ENCODE measurements at places on chromosomes 1 and 21.
A peak's percentile ranks its signal among the peaks of the same experiment; 100 is the strongest.

GRCh38 chr1:2232916-2233438 lies 4.9 kb downstream of the SKI start:
- no peak for DNase-seq

- DNase-seq = no peak
These were observed 103.1 kb upstream of the USP24 start for GRCh38 chr1:55318116-55318817.

DNA sequence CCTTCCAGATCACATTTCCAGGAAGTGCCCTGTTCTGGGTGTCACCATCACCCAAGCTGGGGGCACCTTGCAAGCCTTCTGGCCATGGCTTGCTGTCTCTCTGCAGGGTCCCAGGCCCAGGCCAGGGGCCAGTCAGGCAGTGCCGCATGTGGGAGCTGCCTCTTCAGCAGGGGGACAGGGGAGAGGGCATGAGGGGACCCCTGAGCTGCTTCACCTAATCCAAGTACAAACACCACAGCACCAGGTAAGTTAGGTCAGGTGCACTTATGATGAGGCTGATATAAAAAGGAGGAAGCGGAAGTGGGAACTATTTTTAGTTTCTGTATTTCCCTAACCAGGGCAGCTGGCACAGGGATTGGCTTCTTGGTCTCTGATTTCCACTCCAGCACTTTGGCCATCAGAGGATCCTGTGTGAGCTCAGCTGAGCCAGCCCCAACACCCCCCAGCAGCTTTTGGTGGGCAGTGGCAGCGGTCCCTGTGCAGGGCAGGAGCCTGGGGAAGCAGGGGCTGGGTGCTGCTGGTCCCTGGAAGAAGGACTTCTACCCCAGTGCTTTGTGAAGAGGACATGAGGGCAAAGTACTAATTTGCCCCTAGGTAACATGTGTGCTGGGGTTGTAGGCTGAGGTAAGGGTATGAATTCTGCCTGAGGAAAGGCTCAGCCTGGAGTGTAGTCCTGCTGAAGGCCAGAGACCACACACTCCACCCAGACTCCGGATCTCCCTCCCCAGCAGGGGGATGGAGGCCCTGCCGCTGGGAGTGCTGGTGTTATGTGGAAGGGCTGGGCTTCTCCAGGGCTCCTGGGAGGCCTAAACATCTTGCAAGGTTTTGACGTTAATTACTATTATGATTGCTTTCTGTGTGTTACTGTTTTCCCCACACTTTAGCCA lies 3.3 kb upstream of the PCBP3 start:
- DNase-seq = no peak

DNA sequence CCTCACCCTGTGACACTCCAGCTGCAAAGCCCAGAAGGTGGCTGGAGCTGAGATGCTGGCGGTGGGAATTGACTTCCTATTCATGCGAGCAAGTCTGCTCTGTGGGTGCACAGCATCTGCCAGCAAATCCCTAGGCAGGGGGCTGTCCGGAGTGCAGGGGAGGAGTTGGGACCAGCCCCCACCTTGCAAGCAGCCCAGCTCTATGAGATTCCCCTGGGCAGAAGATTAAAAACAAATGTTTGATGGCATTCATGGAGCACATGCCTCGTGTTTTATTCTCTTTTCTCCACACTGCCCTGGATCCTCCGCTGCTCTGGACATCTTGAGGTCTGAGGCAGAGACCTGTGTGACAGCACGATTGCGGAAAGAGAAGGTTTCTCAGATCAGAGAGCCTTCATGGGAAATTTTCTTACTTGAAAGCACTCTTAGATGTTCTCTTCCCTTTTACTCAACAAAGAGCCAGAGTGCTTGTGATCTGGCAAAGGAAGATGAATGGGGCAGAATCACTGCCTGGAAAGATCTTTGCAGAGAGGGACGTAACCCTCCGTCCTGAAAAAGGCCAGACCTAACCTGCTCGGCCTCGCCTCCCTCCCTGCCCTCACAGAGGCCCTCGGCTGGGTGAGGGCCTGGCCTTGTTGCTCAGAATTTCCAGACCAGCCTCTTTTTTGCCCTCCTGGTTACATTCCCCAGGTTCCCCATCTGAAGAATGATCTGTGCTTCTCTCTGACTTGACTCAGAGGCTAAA lies 597.1 kb downstream of the KIF26B start:
- DNase-seq = no peak

- no peak for DNase-seq
These were observed 960 bp downstream of the PCSK9 start for GRCh38 chr1:55040083-55040932.

- DNase-seq = no peak
These were observed 16.0 kb downstream of the PSRC1 start for GRCh38 chr1:109266965-109267364.

GRCh38 chr1:70411360-70411844 lies 334 bp downstream of the CTH start:
- DNase-seq = no peak

- no peak for DNase-seq
These were observed 67.8 kb upstream of the VTCN1 start for GRCh38 chr1:117278531-117278930.

DNA sequence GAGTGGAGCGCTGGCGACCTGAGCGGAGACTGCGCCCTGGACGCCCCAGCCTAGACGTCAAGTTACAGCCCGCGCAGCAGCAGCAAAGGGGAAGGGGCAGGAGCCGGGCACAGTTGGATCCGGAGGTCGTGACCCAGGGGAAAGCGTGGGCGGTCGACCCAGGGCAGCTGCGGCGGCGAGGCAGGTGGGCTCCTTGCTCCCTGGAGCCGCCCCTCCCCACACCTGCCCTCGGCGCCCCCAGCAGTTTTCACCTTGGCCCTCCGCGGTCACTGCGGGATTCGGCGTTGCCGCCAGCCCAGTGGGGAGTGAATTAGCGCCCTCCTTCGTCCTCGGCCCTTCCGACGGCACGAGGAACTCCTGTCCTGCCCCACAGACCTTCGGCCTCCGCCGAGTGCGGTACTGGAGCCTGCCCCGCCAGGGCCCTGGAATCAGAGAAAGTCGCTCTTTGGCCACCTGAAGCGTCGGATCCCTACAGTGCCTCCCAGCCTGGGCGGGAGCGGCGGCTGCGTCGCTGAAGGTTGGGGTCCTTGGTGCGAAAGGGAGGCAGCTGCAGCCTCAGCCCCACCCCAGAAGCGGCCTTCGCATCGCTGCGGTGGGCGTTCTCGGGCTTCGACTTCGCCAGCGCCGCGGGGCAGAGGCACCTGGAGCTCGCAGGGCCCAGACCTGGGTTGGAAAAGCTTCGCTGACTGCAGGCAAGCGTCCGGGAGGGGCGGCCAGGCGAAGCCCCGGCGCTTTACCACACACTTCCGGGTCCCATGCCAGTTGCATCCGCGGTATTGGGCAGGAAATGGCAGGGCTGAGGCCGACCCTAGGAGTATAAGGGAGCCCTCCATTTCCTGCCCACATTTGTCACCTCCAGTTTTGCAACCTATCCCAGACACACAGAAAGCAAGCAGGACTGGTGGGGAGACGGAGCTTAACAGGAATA lies 4.2 kb downstream of the TFAP2E start:
- DNase-seq = peak; percentile 83

GRCh38 chr1:43454270-43455011 lies 710 bp upstream of the HYI start:
- peak; percentile 75 for DNase-seq

DNA sequence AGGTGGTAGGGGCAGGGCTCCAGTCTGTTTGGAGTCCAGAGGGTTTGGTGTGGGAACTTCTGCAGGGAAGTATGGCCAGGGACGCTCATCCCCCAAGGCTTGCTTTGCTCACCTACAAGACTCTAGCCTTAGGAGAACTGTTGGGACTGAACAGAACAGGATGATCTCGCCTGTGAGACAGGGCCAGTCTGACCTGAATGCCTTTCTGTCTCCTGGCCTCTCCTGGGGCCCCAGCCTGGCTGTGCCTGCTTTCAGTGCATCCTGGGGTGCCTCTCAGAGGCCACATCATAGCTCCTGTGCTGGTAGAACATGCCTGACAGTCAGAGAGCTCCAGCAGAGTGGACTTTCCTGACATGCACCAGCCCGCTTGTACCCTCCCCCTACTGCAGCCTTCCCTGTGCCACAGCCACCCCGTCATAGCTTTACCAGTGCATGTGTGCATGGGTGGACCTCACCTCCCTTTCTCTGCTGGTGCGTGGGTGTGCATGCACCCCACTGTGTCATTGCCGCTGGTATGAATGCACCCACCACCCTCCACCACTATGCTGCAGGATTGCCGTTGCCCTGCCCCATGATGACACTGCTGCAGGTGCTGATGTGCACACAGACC lies 165.8 kb downstream of the GIPC2 start:
- DNase-seq = no peak

- no peak for DNase-seq
These were observed 177.2 kb upstream of the C8B start for GRCh38 chr1:57142999-57143398.

- no peak for DNase-seq
These were observed 15.7 kb upstream of the ATP13A2 start for GRCh38 chr1:17027403-17027802.

- no peak for DNase-seq
These were observed 30.5 kb upstream of the PUM1 start for GRCh38 chr1:31095985-31096384.

DNA sequence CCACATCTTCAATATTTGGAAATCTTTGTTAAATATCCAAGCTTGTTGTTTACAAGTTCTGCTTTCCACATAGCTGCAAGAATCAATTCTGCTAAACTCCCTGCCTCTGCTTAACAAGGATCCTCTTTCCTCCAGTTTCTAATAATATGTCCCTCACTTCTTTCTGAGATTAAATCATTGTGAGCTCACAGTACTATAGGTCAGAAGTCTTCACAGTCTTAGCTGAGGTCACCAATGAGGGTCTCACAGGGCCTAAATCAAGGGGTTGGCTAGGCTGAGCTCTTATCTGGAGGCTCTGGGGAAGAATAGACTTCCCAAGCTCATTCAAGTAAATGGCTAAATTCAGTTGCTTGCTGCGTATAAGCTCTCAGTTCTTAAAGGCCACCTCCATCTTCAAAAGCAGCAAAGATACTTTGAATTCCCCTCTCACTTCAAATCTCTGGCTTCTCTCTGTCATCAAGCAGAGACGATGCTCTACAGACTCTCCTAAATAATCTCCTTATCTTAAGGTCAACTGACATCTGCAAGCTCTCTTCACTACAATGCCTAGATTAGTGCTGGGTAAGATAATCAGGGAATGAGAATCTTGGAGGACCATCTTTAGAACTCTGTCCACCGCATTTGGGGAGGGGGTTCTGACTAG lies 175.3 kb downstream of the PLPPR4 start:
- DNase-seq = no peak

DNA sequence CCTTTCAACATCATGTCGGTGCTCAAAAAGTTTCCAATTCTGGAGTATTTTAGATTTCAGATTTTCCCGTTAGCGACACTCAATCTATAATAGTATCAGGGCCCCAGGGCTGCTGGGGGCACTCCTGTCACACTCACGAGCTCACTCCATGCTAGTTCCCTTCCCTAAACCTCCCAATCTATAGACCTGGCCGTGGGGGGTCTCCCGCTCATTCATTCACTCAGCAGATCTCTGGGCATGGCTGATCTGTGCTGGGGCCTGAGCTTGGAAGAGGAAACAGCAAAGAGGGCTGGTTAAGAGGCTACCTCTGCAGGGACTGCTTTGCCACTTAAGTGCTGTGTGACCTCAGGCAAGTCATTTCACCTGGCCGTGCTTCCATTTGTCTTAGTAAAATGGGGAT lies 46.8 kb upstream of the LAPTM5 start:
- DNase-seq = no peak

DNA sequence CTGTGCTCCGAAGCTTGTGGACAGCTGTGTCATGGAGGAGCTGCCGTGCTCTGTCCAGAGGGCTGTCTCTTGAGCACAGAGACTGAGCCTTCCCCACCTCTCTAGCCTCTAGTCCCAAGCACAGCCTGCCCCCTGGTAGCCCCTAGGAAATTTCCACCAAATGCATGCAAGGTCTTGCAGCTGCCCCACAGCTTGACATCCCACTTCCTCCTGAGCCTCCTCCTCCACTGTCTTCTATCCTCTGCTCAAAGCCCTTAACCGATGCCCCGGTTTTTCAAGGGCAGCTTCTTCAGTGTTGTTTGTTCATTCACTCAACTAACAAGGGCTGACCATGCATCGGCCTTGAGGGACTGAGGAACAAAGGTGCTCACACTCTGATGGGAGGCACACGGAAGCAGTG lies 20.6 kb upstream of the PROK1 start:
- DNase-seq = no peak

- no peak for DNase-seq
These were observed 3.2 kb upstream of the CHAF1B start for GRCh38 chr21:36381841-36382589.

- no peak for DNase-seq
These were observed 35.3 kb upstream of the DNASE2B start for GRCh38 chr1:84363019-84363418.

- DNase-seq = no peak
These were observed 189.9 kb downstream of the FOXD2 start for GRCh38 chr1:47627471-47628370.

DNA sequence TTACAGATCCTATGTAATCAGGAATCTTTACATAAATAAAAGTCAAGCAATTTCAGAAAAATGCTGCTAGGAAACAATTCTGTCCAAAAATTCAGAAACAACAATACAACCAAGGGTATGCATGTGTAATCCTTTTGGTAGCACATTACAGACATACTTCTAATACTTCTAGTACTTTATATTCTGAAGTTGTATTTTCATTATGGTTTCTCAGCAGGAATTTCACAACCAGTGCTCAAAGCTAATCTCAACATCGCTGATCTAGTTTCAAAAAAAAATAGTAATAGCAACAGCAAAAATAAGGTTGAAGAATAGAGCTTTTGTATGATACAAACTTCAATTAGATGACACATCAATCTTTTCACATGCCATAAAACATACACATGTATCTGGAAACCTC lies 545.2 kb downstream of the LTN1 start:
- no peak for DNase-seq

DNA sequence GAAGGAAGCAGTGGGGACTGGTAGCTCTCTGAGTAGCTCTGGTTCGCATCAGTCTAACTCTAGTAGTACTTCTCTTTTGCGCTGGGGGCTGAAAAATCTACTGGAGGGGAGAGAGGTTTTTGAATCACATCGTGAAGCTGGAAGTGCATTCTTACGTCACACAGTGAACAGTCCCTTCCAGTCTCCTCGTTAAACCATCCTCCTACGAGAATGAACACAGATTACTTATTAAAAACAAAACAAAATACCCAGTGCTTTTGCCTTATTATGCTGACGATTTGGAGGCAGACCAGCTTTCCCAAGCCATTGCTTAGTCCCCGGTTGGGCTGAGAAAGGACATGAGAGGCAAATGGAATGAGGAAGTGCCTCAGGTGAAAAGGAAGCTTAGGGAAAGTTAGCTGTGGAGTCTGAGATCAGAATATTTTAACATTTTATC lies 16.1 kb downstream of the HUNK start:
- DNase-seq = no peak

DNA sequence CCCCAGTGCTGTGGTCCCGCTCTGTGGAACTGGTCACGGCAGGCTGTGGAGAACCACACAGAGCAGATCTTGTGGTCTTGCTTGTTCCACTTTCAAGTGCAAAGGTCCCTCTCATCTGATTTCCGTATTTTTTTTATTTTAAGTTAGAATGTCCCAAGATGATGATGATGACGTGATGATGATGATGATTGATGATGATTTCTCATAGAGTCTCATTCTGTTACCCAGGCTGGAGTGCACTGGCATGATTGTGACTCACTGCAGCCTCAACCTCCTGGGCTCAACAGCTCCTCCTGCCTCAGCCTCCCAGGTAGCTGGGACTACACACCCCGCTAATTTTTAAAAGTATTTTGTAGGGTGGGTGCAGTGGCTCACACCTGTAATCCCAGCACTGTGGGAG lies 12.2 kb downstream of the EVA1C start:
- DNase-seq = no peak
